ENCODE measurements at places on chromosomes 2 and 18. TPM values are rescaled to one million over a fixed set of nuclear protein-coding genes. Genes with fewer than 3 reads are reported as not detected.

G6PC2 gene
- polyA plus RNA-seq, result not detected

EPG5 gene
- 7.8 TPM for polyA plus RNA-seq

MYO3B gene
- not detected for polyA plus RNA-seq

KLHL30 gene
- not detected for polyA plus RNA-seq

BMP10 gene
- not detected for polyA plus RNA-seq

SKA1 gene
- 0.71 TPM for polyA plus RNA-seq

SIX3 gene
- polyA plus RNA-seq, result not detected

DGKD gene
- 2.3 TPM for polyA plus RNA-seq

PCARE gene
- polyA plus RNA-seq, result 0.22 TPM

SNORC gene
- 3.8 TPM for polyA plus RNA-seq

CPLX4 gene
- 1.4 TPM for polyA plus RNA-seq

ACMSD gene
- not detected for polyA plus RNA-seq

OR6B3 gene
- polyA plus RNA-seq, result not detected

CRYGC gene
- not detected for polyA plus RNA-seq

CCL20 gene
- polyA plus RNA-seq, result not detected

ZNF516 gene
- polyA plus RNA-seq, result 9.5 TPM

UGT1A3 gene
- not detected for polyA plus RNA-seq

POTEC gene
- polyA plus RNA-seq, result not detected

MCFD2 gene
- polyA plus RNA-seq, result 145 TPM

UGT1A5 gene
- not detected for polyA plus RNA-seq

ATP8B1 gene
- polyA plus RNA-seq, result not detected

NOL4 gene
- polyA plus RNA-seq, result 12.3 TPM

Measured in Purkinje cell (primary cell).